Stimulated activated CD4-positive, alpha-beta T cell treated with anti-CD3 and anti-CD28 coated beads, Interleukin-1b, Interleukin-23, amount 100 ng/mL, for 1 hour (primary cell): ENCODE measurements at places on chromosomes 7 and 10.

DNA sequence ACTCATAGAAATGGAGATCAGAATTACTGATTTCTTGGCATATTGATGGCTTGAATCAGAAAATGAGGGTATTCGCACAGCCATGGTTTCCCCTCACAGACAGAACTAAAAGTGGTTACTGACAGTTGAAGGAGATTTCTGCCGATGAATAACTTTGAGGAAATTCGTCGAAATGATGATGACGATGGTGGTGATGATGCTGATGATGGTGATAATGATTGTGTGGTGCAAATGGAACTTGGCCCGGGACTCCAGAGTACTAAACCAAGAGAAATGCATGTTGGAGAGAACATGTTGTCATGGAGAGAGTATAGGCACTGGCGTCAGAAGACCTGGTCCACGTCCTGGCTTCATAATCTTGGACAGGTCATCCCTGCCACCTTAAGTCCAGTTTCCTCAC, 163.2 kb downstream of the EVX1 start:
- DNase-seq: no peak

- no peak for DNase-seq
Observed at GRCh38 chr7:155323001-155323638, 25.4 kb downstream of the INSIG1 start.

- DNase-seq: no peak
Observed at GRCh38 chr7:10793995-10794775, 179.5 kb upstream of the PHF14 start.

- DNase-seq: no peak
Observed at GRCh38 chr7:116436305-116436826, 63.2 kb upstream of the CAV2 start.

- DNase-seq: no peak
Observed at GRCh38 chr10:95411635-95412034, 120.8 kb upstream of the PDLIM1 start.

GRCh38 chr7:41977151-41977651, 259.8 kb downstream of the GLI3 start:
- DNase-seq: no peak

DNA sequence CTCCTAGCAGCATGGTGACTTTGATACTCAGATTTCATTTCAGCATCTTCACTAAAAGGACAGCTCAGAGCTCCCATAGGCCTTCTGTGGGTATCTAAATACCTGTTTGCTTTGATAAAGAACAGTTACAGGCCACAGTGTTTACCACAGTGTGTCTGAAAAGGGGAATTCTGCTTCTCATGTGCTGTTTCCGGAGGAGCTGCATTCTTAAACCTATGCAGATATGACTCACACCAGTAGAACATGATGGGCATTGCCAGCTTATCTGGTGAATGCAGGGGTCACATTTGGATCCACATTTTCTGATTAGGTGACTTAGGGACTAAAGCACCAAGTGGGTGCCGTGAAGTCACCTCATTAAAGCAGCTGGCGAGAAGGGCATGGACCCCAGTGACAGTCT, 52.6 kb downstream of the TRRAP start:
- DNase-seq: no peak

DNA sequence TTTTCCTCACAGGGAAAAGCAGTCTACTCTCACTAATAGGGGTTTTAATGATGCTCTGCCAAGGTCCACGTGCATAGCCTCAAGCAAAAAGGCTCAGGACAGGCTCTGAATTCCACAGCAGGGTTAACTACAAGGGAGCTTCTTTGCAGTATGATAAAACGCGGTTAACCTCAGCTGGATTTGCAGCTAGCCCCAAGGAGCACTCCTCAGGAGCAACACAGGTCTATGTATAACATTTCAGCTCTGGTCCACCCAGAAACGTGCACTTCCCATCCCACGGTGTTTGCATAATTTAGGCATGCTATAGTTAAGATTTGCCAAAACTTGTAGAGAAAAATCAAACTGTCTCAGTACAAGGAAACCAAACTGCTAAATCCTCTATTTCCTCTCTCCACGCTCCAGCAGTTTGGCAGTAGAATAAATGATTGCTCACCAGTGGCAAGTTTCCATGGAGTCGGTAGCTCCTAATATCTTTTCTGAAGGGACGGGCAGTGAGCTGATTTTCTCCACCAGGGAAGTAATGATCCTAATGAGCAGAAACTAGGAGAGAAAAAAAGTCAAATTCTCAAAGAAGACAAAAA, 13.1 kb upstream of the ASB4 start:
- no peak for DNase-seq
